ENCODE measurements at places on chromosomes 5 and 9.

DNA sequence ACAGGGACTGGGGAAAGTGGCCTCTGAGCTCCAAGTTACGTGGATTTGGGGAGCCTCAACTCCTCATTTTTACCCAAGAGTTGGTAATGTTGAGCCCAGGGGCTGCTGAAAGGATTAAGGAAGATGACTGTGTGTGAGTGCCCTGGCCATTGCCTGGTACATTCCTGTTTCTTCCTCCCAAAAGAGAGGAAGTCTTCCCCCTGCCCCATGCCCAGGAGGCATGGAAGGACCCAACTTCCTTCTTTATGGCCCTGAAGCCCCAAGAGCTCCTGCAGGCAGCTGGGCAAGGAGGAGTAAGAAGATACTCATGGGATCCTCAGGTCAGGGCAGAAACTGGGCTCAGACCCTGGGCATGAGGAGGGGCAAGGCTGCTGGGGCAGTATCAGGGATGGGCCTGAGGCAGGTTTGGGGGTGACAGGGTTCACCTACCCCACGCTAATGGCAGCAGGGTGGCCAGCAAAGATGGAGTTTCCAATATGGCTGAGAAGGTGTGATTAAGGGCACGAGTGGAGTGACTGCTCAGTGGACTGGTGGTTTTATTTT, 118.3 kb upstream of the MVB12B start:
- no peak for DNase-seq

- no peak for DNase-seq
Measured at GRCh38 chr9:111438541-111439235, 45.5 kb downstream of the ECPAS start.

DNA sequence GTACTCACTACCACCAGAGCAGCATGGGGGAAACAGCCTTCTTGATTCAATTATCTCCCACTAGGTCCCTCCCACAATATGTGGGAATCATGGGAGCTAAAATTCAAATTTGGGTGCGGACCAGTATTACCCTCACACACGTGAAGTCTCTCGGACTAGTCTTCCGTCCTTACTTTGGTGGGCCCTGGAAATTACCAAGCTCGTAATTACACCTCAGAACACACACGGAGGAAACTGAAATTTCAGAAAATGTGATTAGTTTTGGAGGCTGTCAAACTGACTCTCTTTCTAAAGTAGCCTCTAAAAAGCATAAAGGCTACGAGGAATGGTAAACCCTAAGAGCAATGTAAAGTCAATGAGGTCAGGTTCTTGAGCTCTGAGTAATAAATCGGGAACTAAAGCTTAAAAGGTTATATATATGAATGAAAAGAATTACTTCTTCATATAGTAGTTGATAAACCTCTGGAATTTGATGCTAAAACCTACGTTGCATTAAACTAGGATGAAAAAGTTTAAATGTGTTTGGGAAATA, 842 bp upstream of the FEM1C start:
- no peak for DNase-seq

DNA sequence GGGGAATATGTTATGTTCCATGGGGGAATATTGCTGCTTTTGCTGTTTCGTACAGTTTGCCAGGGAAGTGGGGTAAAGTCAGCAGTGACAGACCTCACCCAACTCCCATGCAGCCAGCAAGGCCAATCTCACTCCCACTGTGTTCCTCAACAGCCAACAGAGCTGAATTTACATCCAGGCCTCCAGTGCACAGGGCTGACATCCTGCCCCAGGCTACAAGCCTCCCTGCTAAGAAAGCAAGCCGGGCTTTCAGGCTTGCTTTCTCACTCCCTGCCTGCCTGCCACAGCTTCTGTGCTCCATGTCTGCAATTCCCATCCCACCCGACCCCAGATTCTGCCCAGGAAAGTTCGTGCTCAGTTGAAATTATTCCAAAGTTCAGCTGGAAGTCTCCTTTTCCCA, 25.5 kb upstream of the SNCAIP start:
- DNase-seq: no peak

GRCh38 chr5:160354666-160355065, 15.8 kb downstream of the C1QTNF2 start:
- DNase-seq: no peak

- no peak for DNase-seq
Measured at GRCh38 chr9:14749741-14750211, 27.2 kb upstream of the CER1 start.

DNA sequence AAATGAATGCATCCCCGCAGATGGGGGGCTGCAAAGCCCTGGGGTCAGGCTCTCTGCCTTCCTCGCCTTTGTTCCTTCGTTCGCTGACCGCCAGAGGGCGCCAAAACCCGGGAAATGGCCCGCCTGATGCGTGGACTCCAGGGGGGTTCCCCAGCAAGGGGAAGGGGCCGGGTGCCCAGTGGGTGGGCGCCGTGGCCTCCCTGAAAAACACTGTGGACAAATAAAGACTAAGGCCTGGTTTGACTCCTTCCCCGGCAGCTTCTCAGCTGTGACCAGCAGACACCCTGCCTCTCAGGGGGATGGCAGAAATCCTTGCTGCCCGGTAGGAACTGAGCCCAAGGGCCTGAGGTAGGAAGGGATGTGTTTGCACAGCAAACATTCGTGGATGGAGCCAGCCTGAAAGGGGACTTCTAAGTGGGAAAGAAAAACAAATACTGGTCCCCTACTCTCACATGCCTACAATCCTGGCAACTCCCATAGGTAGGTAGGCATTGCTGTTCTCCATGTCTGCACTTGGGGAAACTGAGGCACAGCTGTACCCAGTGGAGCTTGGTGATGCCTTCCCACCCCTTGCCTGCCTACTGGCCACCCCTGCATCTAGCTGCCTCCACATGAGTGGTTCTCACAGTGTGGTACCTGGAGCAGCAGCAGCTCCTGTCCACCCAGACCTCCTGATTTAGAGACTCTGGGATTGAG, 57.7 kb downstream of the DUSP1 start:
- peak; percentile 59 for DNase-seq

DNA sequence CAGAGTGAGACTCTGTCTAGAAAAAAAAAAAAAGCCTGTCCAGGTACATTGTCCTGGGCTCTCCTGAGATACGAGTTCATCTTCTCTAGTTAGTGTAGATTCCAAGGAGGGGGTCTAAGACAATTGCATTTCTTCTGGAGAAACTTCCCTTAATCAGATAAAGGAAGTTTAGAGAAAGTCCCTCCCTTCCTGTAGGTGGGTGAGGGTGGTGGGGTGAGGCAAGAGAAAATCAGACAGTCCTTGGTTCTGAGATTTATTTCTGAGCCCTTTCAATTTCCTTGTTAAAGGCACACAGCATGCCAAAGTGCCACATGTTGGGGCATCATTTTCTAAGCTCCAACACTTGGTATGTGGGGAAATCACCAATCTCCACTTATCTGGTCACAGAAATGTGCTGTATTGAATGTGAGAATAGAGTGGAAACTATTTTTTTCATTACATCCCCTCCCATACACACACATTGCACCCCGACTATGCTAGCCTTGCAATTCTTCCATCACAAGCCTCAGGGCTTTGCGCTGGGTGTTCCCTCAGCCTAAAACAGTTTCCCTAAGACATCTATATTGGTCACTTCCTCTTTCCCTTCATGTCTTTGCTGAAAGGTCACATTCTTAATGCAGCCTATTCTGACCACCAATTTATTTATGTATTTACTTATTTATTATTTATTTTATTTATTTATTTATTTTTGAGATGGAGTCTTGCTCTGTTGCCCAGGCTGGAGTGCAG, 5.1 kb upstream of the TUT7 start:
- no peak for DNase-seq

- no peak for DNase-seq
Measured at GRCh38 chr5:29462241-29462640, 1731.2 kb upstream of the CDH6 start.

DNA sequence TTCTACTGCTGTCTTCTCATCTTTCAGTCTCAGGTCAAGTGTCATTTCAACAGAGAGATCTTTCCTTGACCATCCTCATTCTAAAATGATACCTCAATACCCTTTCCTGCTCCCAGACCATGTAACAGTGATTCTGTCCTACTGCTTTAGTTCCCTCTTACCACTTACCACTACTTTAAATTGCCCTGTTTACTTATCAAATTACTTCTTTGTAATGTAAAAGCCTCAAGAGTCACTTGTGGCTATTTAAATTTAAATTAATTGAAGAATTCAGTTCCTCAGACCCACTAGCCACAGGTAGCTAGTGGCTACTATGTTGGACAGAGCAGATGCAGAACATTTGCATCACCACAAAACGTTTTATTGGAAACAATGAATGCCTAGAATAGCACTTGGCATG, 217.3 kb downstream of the ADAMTS6 start:
- no peak for DNase-seq

DNA sequence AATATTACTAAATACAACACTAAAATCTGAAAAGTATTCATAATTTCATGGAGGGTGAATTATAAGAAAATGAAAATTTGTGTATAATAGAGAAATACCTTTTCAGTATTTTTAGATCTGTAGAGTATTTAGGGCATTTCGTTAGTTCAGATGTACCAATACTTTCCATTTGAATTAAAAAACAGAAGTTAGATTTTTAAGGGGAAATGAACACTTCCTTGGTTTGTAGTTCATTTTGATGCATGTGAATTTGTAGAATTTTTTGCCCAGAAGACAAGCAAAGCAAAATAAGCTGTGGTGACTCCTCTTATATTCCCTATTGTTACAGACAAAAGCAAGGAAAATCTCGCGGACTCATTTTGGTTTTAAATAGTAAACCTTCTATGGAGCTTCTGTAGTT, 209.0 kb upstream of the RPS23 start:
- no peak for DNase-seq

DNA sequence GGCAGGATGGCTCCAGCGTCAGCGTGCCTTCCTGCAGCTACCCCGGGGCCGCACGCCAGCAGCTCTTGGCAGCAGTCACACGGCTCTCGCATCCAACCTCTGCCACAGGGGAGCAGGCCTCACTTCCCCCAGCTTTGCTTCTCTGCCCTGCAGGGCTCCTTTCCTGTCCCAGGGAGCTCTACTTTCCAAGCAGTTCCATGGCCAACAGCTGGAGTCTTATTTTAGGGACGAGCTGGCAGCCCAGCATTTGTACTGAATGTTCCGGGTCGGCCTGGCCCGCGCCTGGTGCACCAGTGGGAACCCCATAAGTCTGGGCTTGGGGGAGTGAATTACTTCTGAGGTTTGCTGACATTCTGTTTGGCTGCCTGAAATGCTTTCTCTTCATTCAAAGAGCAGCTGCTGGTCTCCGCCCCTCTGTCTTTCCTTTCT, 34.6 kb downstream of the GADD45G start:
- DNase-seq: no peak

DNA sequence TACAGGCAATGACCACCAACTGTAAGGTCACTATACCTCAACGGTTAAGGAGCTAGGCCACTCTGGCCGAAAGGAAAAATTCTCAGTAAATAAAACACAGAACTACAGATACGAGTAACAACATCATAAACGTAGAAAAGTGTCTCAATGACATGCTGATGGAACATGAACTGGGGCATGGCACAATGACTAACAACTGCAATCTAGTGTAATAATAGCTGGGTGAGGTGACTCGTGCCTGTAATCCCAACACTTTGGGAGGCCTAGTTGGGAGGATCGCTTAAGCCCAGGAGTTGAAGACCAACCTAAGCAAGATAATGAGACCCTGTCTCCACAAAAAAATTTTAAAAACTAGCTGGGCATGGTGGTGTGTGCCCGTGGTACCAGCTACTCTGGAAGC, 9.8 kb upstream of the RAPGEF6 start:
- no peak for DNase-seq

- no peak for DNase-seq
Measured at GRCh38 chr5:78699552-78700153, 51.1 kb upstream of the LHFPL2 start.

- DNase-seq: no peak
Measured at GRCh38 chr5:79843450-79844388, 147.3 kb downstream of the MTX3 start.

- DNase-seq: no peak
Measured at GRCh38 chr5:10451137-10451824, 9.6 kb downstream of the ROPN1L start.

DNA sequence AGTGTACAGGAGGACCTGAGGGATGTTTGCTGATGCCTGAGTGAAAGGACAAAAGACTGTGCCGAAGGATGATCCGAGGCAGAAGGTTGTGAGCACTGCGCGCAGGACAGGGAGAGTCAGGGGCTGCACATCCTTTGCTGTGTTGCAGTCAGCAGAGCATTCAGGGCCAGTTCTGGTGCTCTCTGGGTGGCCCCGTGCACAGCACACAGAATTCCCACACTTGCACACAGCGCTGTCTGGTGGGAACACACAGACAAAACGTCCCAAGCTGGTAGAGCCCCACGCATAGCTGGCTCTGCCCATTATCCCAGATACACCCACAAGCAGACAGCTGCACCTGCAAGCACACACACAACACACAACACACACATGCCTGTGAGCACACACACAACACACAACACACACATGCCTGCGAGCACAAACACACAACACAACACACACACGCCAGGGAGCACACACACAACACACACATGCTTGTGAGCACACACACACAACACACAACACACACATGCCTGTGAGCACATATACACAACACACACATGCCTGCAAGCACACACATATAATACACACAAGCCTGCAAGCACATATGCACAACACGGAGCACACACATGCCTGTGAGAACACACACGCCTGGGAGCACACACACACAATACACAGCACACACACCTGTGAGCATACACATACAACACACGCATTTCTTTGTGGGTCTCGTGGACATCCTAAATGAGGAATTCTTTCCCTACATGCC, 74.4 kb downstream of the FGF18 start:
- no peak for DNase-seq

GRCh38 chr5:127799293-127799905, 96.2 kb downstream of the CCDC192 start:
- DNase-seq: no peak

GRCh38 chr5:163504079-163504931, 1.1 kb upstream of the MAT2B start:
- DNase-seq: peak; percentile 84

DNA sequence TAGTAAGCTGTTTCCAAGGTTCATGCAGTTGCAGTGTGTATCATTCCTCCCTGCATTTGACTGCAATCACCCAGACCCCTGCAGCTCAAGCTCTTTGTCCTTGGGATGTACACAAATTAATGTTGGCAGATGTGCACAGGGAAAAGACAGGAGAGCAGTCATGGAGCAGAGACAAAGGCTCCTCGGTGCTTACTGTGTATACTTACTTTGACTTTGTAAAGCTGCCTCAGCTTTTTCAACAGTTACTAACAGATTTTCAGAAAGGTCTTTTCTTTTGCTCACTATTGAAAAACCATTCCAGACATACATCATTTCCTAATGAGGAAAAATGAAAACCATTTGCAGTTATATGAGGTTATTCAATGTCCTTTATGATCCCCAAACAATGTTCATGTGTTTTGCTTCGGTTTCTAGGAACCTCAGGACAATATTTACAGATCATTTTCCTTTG, 124.9 kb downstream of the TTC39B start:
- DNase-seq: no peak

All from CD4-positive, alpha-beta T cell treated with Interleukin-4 for 4 hours (primary cell).